ENCODE measurements at places on chromosomes 2 and 18.

DNA sequence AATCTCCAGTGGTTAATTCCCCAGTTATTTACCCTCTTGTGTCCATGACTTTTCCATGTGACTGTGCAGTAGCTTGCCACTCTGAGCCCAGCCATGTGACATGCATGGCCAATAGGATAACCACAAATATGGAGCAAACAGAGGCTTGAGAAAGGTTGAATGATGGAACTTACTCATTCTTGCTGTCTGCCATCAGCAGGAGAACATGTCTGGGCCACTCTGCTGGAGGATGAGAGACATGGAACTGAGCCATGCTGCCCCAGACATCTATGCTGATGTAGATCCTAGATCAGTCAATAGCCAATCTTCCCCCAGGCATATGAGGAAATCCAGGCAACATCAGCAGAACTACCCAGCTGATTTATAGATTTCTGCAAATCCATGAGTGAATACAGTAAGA, 992.3 kb upstream of the FANCL start:
- DNase-seq: no peak

- no peak for DNase-seq
These were observed 34.1 kb upstream of the REEP1 start for GRCh38 chr2:86371527-86371926.

DNA sequence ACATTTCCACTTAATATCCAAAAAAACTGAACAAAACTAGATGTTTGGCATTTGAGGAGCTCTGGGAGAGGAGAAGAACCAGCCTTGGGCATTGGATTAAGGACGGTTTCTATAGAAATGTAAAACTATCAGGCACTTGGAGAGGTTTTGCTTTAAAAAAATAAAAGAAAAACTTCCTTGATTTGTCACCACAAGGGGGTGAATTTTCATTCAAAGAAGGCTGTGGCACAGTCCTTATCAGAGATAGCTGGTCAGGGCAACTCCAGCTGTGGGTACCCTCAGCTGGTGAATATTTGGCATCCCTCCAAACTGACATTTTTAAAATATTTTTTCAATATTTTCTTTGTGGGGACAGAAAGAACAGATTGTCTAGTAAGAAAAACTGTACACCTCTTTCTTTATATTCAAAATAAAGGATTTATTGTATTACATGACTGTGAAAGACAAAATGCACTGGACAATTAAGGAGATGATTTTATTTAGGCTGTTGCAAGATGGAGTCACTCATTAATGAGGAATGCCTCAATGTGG, 46.1 kb upstream of the TBC1D8 start:
- DNase-seq: no peak

GRCh38 chr18:77784759-77785379, 535.2 kb downstream of the GALR1 start:
- DNase-seq: no peak

DNA sequence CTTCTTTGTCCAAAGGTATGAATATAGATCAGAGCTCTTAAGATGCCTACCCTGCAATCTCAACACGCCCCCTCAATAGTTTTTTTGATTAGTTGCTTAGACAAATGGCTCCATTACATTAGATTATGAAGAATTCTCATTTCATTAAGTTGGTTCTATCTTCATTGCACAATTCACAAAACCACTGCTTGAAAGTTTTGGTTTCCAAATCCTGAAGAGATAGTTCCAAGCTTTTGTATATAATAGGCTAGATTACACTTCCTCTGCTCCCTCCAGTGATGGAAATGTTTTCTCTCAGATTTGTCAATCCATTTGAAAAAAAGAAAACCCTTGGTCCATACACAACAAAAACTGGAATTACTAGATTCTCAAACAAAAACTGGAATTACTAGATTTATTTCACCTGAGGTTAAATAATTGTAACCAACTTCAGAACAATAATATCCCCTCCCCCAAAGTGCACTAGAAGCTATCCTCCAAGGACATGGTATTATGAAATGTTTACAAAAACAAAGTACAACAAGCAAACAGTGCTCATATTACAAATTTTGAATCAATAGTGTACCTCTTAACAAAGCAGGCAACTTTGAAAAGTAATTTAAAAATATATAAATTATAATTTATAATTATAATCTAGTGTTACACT, 6.8 kb upstream of the TLK1 start:
- DNase-seq: no peak

Data from immature natural killer cell (primary cell).